ENCODE measurements at places on chromosomes 16 and 17.

DNA sequence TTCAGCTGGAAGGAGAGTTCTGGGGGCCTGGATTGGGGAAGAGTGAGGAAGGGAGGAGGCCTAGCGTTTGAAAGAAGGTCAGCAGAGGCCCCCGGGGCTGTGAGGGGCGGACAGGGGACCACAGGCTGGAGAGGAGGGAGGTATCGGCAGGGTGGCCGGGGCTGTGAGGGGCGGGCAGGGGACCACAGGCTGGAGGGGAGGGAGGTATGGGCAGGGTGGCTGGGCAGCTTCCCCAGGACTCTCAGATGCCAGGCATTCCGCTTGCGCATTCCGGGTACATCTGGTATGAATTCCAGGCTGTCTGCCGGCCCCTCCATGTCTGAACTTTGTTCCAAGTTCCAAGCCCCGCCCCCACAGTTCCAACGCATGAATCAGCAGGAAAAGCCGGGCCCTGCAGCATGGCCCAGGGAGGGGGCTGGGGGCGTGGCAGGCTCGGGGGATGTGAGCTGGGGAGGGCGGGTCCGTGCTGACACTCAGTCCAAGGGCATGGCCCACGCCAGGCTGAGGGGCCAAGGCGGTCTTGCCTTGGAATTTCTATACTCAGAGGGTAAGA is 4.3 kb upstream of the TLCD2 start:
- no peak for DNase-seq

DNA sequence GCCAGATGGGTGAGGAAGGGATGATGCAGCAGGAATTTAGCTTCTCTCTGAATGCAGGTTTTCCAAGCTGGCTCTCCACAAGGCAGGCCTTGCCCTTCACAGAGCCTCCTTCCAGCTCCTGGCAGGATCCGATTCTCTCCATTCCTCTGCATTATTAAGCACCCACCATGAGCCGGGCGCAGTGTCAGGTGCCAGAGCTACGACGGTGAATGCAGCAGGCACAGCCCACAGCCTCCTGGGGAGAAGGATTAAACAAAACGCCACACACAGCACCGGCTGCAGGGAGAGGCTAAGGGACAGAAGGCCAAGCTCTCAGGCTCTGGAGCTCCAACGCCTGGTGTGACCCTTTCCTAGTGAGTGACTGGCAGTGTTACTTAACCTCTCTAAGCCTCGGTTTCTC is 7.1 kb upstream of the MT2A start:
- DNase-seq = no peak

DNA sequence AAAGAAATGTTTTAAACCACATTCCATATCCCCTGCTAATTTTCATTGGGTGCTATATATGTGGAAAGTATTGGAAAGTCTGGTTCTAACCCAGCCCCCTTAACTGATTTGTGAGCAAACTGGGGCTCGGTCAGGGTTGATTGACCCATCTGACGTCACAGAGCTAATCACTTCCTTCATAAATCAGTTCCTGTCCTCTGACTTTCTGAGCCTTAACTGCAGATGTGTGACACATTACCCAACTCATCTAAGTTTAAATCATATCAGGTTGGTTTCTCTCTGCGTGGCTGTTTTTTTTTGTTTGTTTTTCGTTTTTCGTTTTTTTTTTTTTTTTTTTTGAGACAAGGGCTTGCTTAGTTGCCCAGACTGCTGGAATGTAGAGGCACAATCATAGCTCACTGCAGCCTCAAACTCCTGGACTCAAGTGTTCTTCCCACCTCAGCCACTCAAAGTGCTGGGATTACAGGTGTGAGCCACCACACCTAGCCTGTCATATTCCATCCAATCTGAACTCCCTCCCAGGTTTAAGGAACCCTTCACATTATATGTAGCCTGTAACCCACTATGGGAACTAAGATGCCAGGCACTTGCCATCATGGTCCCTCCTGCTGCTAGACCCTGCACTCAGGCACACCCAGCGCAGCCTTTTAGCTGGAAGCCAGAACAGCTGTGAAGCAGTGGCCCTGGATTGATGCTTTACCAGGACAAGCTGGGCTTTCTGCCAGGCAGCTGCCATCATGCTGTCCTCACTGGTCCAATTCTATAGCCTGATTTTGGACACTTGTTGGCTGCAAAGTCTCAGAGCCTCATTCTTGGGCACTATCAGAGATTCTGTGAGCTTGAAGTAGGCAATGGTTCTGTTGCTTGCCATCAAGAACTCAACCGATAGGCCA is 6.9 kb upstream of the BPTF start:
- peak; percentile 30 for DNase-seq

DNA sequence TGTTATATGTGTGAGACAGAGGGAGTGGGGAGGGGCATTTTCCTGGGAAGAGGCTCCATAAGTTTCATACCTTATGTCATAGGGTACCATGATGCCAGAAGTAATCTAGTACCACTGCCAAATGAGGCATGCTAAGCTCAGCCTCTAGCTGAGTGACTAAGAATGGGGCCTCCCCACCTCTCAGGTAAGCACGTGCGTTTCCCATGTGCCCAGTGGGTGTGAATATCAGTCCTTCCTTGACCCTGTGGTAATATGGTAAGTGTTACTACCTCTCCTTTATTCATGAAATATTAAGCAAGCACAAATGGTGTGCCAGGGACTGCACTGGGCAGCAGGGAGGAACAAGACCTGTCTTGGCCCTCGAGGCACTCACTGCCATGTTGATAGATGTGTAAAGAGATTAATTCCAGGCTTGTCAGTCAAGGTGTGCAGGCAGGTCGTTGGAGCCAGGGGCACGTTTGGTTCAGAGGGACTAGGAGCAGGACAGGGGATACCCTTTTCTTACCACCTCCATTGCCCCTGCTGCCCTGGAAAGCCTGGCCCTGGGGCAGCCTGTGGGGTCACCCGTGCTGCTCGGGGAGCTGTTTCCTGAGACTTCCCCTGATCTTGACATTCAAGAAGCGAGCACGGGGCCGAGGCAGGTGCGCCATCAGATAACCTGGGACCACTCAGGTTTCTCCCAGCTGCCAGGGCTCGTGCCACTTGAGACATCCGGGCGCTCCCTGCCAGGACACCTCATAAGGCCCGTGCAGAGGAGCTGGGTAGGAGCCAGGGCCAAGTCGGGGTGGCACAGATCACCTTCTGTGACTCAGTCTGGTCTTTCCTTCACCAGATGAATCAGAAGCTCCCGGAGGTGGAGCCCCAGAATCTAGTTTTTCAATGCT is 8.8 kb downstream of the RSAD1 start:
- DNase-seq = no peak

DNA sequence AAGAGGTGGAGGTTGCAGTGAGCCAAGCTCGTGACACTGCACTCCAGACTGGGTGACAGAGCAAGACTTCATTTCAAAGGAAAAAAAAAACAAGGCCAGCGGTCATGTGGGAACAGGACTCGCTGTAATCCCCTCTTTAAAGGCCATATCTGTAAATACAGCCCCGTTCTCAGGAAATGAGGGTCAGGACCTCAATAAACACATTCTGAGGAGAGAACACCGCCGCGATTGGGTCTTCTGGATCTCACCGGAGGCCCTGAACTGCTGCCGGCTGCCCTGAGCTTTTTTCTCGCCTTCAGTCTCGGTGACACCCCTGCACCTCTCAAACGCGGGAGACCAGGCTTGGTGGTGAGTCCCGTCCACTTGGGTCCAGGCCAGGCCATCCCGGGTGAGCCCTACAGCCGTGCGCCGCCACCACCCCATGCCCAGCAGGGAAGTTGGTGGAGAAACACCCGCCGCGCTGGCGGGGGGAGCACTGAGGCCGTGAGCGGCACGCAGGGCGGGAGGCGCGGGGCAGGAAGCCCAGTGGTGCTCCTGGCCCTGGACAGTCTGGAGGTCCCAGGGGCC is 28.4 kb downstream of the SLC25A10 start:
- no peak for DNase-seq

GRCh38 chr16:56657555-56658326 is at the start of gene MT1F:
Gene MT1F (plus strand): TSS chr16:56657959. CDS start chr16:56658059, 100 bp downstream.
- DNase-seq = peak; percentile 22

- no peak for DNase-seq
Measured at GRCh38 chr16:53882310-53882709, 178.4 kb downstream of the FTO start.

- DNase-seq = no peak
Measured at GRCh38 chr16:86496262-86496928, 13.9 kb upstream of the FOXF1 start.

DNA sequence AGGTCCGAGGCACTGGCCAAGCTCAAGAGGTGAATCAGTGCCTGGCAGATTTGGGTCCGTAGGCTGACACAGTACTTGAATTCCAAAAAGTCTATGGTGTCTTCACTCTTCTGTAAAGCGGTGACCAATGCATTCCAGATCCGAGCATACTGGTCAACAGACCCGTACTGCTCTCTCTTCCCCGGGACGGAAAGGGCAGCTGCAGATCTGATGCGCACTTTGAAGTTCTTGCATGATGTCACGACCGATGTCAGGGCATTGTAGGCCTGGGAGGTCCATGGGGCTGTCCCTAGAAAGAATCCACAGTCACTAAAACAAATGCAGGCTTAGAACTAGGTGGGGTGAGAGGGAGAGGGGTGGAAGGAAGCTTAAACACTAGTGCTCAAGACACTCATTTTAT is 34.9 kb downstream of the HEATR6 start:
- DNase-seq = no peak

GRCh38 chr16:56607109-56607618 is 1.2 kb upstream of the MT2A start:
- DNase-seq = no peak

- no peak for DNase-seq
Measured at GRCh38 chr16:29900888-29901606, 759 bp downstream of the ASPHD1 start.

GRCh38 chr17:48238933-48239602 is 131.5 kb downstream of the SNX11 start:
- no peak for DNase-seq

- no peak for DNase-seq
Measured at GRCh38 chr17:82302991-82303943, 14.1 kb downstream of the CD7 start.

GRCh38 chr17:80453998-80454556 is 22.3 kb downstream of the NPTX1 start:
- DNase-seq = no peak

DNA sequence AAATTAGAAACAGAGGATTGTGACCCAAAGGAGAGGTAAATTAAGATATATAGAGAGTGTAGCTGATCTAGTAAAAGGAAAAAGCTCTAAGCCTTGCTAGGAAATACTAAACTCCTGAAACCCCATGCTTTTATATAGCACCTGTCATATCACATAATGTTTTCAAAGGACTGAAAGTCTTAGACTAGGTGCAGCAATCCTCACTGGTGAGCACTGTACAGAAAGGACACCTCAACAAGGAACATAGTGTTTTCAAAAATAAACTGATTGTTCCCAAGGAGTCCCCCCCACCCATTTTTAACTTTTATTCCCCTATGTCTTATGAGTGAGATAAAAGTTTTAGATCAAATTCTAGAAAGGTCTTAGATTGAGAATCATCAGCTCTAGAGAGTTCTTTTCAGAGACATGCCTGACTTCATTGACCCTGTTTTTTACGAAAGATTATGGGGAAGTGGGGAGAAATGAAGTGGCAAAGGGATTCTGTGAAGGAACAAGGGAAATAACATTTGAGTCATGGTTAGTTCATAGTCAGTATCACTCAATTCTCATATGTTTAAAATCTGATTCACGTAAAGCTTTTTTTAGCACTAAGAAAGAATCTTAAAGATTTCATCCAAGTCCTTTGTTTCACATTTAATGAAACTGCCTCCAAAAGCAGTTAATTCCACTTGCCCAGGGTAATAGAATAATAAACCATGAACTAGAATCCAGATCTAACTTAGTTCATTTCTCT is 166.4 kb downstream of the CYB561 start:
- DNase-seq = no peak

DNA sequence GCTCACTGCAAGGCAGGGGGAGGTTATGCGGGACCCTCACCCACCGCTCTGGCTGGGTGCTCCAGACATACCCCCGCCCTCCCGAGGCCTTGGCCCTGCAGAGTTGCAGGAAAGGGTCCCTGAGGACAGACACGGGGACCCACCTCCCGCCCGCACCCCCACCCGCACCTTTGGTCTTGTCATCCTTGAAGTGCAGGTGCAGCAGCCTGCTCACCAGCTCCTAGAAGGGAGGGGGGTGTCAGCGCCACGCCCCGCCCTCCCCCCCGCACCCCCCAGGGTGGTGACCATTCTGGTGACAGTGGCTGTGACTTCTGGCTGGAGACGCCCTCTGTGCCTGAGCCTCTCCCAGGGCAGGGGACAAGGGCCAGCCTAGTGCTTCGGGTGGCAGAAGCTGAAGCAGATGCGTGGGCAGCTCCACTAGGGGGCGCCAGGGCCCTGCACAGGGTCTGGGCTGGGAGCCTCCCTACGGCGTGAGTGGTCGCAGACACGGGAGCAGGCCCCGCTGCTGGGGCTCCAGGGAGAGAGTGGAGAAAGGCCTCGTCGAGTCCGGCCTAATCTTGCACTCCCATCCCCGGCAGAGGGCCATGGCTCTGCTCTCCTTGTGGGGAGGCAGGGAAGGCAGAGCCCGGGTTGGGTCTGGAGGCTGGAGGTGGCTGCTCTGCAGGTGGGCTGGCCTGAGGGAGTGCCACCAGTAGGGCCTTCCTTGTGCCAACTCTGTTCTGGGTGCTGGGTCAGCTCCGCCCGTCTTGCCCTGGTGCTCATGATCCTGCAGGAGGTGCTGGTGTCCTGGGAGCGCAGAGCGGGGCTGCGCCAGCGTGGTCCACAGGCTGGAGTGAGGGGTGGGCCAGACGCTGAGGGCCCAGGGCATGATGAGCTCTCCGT is 2.7 kb downstream of the CENPX start:
- no peak for DNase-seq

DNA sequence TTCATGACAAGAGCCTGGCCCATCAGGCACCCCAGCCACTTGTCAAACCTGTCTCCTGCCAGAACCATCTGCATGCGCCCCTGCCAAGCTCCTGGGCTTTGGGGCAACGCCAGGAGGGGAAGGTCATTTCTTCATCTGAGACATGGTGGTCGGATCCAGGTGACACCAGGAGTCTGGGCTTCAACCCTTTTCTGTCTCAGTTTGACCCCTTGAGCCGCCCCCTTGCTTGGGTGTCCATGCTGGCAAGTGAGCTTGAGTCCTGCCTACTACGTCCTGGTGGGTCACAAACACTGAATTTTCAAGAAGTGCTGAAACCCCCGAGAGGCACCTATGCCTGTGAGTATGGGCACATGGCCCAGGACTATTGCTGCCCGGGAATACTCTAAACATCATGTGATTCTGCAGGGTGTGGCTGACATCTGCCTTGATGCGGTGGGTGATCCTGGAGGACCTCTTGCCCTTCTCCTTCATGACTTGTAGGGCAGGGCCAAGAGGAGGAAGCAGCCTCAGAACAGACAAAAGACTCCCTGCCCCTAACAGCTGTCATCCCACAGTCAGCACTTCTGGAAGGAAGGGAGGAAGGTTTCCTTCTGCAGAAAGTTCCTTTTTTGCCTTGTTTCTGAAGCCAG is 43.4 kb downstream of the TNFRSF13B start:
- DNase-seq = no peak
